ENCODE measurements at places on chromosomes 12 and 14.

DNA sequence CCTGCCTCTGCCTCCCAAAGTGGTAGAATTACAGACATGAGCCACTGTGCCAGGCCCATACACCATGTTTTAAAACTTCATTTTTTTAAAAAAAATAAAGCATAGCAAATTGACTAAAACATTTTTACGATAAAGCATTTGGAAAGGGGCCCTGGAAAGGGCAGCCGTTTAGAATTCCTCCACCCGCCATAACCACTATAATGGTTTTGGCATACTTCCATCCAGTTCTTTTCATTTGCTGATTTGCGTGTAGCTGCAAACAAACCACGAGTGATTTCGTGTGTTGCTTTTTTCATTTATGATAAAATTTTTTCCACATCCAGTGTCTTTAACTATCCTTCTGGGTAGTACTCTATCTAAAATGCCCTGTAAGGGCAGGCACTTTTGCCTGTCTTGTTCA, 91.8 kb upstream of the RIN3 start:
- DNase-seq = no peak

DNA sequence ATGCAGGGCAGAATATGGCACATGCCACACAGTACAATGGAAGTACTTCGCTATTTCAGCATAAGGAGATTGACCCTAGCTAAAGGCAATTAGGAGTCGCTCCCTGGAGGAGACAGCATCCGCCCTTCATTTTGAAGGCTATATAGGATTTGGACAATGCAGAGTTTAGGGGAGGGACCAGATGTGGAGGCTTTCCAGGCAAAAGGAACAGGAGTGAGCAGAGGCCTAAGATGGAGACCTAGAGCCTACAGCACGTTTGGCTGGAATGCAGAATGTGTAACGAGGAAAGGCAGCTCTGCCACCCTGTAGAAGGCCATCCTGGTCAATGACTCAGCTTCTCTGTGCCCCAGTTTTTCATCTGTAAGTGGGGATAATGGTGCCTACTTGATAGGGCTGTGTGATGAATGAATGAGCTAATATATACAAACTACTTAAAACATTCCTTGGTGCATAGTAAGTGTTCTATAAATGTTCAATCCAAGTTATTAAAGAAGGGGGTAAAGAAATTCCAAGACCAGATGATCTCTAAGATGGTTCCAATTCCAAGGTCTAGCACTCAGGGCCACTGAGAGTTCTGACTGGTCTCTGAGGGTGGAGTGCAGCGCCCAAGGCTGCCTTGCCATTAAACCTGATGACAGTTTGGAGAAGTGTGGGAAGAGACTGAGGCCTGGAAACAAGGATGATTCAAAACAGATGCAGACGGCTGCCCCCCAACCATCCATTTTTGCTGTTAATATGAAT, 54.3 kb upstream of the FRMD6 start:
- DNase-seq = no peak

- no peak for DNase-seq
Measured at GRCh38 chr14:95091581-95091980, 65.7 kb downstream of the DICER1 start.

- no peak for DNase-seq
Measured at GRCh38 chr12:131042834-131043245, 89.1 kb downstream of the ADGRD1 start.

DNA sequence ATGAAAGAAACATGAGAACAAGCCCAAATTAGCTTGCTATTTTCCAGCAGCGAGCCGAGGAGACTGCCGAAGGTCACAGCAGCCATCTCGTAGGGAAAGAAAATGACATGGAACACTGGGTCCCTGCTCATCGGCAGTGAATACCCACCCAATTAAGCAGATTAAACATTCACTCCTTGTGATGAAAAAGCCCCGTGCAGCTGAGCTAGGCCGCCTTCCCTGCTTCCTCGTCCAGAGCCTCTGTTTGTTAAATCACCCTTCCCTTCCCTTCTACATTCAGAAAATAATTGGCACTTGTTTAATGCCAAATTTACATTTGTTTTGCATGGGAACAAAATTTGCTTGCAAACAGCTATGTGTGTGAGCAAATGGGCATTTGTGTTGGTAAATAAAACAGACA, 342.5 kb downstream of the RMST start:
- DNase-seq = no peak

GRCh38 chr12:64955746-64956145, 131.3 kb downstream of the TBC1D30 start:
- DNase-seq = no peak

DNA sequence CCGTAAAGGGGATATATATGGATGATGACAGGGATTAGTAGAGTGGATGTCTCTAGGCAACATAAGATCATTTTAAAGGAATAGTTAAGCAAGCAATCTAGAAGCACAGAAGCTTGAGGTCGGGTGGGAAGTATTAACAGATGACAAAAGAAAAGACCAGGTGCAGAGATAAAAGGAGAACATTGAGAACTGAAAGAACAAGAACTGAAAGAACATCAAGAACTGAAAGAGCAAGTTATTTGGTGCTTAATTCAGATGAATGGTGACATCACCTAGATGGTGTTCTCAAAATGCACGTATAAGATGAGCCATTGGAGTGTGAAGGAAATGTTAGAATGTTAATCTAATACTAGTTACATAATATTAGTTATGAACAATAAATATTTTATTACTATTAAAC, 224.0 kb upstream of the PDE3A start:
- DNase-seq = no peak

- no peak for DNase-seq
Measured at GRCh38 chr14:28303248-28303647, 463.3 kb upstream of the FOXG1 start.

DNA sequence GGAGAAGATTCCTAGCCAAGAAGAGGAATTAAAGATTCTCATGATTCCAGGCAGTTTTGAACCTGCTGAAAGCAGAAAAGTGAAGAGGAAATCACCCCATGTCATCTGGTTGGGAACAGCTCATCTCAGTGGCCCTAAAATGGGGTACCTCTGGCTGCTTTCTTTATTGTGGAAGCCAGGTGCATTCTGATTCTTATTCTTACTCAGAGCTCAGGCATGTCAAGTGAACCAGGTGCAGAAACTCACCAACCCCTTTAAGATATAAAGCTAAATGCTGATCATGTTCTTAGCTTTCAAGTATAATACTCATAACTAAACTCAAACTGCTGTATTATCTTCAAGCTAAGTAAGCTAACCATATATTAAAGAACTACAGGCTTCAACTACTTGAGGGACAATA, 253.9 kb upstream of the ARID2 start:
- no peak for DNase-seq

DNA sequence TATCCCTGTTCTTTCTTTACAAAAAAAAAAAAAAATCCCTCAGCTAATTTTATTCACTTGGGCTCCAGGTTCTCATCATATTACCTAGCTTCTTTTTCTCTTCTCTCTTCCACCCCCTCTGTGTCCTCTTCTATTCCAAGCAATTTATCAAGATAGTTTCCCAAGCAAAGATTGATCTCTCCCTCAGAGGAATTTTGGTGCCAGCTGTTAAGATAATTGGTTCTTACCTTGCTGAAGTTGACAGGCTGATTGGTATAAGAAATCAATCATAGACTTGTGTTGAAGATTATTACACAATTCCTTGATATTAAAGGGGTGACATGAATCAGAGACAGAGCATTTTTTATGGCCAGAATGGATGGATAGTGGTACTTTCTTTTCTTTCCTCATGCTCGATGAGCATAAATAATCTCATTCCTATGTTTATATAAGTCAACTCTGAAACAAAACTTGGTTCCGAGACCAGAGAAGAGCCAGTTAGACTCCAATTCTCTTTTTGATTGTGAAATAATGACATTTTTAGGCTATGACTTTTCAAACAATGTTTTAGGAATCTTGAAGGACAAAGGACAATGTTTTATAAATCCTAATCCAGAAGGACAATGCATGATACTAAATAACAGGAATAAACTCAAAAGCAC, 264.1 kb upstream of the PRKD1 start:
- no peak for DNase-seq

GRCh38 chr12:123967121-123967586, 5.5 kb downstream of the CCDC92 start:
- no peak for DNase-seq

DNA sequence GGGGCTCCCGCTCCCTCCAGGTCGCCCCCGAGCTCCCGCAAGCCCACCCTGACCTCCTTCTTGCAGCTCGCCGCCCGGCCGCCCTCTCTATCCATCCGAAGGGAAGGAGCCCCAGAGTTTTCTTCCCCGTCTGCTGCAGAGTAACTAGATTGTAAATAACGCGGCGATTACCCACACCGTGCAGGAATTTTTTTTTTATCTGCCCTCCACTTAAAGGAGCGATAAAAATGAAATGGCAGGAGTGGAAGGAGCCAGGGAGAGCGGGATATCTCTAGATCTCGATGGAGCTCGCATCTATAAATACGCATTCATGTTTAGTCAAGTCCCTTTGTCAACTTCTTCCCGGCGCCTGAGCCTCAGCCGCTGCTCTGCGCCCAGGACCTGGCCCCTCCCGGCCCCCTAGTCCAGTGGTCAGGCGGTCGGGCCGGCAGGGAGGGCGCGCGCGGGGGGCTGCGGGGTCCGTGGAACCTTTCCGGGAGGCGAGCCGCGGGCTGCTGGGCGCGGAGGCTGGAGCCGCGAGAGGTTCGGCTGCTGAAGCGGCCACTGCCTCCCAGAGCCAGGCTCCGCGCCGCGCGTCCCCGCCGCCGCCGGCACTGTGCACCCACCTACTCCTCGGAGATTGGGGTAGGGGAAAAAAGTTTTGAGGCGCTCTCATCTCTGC, 386.0 kb downstream of the BCAT1 start:
- DNase-seq = no peak

- DNase-seq = no peak
Measured at GRCh38 chr14:41875116-41875515, 268.4 kb downstream of the LRFN5 start.

DNA sequence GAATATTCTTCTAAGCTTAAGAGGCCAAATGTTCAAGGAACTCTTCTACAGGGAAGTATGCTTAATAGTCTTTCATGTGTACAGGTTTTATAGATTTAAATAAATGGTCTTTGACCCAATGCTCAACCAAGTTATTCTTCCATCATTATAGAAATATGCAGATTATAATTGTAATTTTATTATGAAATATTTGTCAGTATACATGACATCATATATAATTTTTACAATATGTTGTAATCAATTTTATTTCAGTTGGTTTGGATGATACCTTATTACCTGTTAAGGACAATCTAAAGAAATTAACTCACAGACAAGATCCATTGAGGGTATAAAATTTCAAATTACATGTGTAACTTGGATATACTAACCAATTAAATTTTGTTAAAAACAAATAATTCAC, 1278.3 kb downstream of the SLC16A7 start:
- no peak for DNase-seq

DNA sequence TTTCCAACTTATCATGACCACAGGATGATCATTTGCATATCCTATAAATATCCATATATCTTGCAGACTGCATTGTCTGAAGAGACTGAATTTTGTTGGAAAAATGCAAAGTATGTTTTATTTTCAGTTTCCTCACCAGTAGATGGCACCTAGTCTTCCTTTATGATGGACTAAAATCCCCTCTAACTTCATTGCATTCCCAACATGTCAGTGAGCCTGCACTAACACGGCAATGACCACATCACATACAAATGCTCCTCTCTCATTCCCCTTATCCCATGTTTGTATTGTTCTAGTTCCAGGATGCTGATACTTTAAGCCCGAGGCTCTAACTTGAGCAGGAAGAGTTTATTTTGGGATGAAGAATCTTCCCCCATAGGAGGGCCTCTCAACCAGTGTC, 24.7 kb upstream of the MYBPC1 start:
- DNase-seq = no peak

- no peak for DNase-seq
Measured at GRCh38 chr12:116065606-116066005, 211.9 kb downstream of the MED13L start.

DNA sequence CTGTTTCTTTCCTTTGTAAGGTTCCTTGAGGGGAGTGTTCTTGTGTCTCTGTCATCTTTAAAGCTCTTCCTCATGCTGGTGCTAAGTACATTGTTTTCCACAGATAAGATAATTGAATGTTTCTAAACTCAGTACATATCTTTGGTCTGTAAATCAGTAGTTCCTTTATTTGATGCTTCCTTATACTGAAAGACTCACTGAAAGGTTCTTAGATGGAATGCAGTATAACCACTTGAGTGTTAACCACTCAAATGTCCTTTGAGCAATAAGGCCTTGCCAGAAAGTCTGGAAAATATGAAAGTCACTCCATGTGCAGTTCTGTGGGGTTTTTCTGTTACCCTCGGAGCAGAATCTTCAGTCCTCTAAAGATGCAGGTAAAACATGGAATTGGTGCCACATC, 23.0 kb upstream of the RNU6-8 start:
- no peak for DNase-seq

- DNase-seq = no peak
Measured at GRCh38 chr14:88005050-88005481, at the start of gene GPR65. Gene GPR65, plus strand, starts transcription at chr14:88005135. Its CDS starts 5,713 bp downstream, at chr14:88010848.

- no peak for DNase-seq
Measured at GRCh38 chr12:26122061-26122680, 2.7 kb downstream of the BHLHE41 start.

- no peak for DNase-seq
Measured at GRCh38 chr14:21405097-21405496, 21.3 kb upstream of the SUPT16H start.

- DNase-seq = no peak
Measured at GRCh38 chr12:106333756-106334155, 23.8 kb upstream of the POLR3B start.

GRCh38 chr14:104085032-104085888, at the start of gene ASPG:
Gene ASPG, plus strand, starts transcription at chr14:104085700. Its CDS starts 71 bp downstream, at chr14:104085771.
- DNase-seq = no peak

DNA sequence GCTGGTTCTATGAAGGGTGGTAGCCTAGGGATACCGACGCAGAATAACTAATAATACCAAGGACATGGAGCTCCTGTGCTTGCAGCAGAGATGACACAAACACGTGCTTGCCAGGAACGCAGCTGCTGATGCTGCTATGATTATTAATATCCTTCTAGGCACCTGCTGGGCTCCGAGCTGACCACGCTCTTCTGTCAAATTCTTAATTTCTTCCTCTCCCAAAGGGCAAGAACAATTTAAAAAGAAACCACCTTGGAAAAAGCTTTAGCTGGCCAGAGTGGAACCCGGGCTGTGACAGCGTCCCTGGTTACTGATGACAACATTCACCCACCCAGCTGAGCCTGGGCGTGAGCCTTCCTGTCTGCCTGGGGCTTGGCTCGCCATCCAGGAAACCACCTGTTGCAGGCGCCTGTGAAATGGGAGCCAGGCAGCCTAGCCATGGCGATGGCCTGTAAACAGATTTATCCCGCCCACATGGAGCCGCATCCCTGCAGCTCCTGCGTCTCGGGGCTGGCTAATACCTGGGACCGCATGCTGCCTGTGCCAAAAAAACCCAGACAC, 28.8 kb downstream of the CLMN start:
- no peak for DNase-seq

GRCh38 chr14:23076785-23077408, 18.0 kb downstream of the ACIN1 start:
- no peak for DNase-seq

All from stimulated activated CD4-positive, alpha-beta T cell treated with anti-CD3 and anti-CD28 coated beads, Interleukin-1b, Interleukin-23, amount 100 ng/mL, for 1 hour (primary cell).